ENCODE measurements at places on chromosomes 5 and 9.

GRCh38 chr5:169629847-169630548 is 7.1 kb upstream of the DOCK2 start:
- no peak for DNase-seq

DNA sequence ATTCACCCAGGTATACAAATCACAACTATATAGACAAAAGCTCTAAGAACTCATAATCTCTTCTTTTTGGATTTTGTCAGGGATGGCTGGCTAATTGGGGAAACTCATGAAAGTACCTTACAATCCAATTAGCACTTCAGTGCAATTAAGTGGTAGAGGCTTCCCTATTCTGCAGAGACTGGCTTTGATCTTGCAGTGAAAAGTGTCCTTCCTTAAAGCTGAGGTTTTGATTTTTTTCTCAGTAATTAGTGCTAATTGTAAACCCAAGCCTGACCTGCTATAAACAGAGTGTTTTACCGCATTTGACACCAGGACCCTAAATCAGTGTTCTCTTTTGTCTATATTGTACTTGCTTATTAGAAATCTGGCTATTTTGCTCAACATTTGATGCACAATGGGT is 294.0 kb upstream of the EFNA5 start:
- DNase-seq = no peak

GRCh38 chr5:91140657-91141056 is 242.5 kb downstream of the ARRDC3 start:
- no peak for DNase-seq

DNA sequence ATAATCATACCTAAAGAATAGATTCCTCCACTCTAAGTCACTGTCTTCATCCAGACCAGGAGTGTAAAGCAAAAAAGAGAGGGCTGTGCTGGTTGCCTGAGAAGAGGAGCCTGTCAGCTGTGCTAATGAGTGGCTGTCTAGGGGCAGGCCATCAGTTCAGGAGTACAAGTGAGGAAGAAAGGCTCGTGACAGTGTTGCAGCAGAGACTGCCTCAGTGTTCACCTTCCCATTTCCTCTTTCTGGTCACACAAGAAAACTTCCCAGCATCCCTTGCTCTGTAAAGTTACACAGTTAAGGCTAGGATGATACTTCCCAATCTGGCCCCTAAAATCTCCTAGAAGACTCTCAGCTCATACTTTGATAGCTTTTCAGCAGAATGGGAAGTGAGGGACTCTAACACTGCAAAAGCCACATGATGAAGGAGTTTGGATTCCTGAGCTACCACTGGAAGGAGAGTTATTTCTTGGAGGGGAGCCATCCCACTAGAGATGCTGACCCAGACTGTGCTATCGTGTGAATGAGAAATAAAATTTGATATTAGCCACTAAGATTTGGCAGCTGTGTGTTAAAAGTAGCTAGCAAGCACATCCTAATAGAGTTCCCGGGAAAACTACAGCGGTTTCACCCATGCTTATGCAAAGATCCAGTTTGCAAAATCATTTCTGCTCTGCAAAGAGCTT is 67.1 kb downstream of the ADAMTS12 start:
- no peak for DNase-seq

- no peak for DNase-seq
These were observed 35.3 kb downstream of the EQTN start for GRCh38 chr9:27261517-27262211.

DNA sequence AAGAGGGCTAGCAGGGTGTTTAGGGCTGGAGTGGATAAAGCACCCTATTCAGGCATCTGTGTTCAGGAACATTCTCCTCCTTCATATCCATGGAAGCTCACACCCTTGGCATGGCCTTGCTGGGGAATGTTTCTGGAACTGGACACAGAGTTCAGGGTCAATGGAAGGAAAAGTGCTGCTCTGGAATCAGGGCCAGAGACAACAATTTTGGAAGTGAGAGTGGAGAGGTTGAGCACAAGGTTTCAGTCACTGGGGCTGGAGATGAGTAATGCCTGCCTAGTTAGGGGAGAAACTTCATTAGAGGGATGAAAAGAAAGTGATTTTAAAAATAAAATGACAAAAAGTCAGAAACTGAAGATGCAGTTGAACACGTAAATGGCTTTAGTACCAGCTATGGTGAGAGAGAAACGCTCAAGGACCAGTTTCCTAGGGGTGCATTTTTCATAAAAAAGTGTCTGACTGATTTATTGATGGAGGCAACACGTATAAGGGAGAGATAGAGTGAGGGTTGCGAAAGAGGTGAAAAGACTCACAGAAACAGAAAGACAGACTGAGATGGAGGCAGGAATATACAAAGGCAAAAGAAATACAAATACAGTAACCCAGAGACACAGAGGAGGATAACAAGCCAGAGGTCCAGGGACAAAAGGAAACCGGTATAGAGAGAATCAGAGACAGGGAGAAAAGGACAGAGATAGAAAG is 8.0 kb upstream of the TNFSF15 start:
- no peak for DNase-seq

DNA sequence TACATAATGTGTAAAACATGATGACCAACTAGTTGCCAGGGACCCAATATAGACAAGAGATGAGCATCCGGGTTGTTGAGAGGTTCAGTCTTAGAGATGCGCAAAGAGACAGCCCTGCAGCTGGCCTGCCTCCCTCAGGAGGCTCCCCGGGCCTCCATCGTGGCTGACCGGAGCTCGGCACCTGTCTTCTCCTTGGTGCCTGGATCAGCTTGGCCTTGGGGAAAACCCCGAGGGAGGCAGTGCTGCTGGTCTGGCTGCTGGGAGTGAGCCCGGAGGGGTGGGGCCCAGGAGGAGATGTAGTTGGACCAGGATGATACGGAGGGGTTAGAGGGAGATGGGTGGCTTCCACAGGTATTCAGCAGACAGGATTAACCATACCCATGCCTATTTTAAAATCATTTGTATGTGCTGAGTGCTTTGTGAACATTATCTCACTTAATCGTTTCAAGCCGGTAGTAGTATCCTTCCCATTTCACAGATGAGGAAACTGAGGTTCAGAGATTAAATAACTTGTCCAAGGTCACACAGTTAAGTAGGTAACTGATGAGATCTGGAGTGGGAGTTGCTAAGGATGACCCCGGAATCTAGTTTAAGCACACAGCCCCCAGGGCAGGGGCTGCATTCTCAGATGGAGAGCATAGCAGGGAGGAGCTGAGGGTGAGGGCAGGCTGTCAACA is 173.8 kb downstream of the COL23A1 start:
- DNase-seq = no peak

GRCh38 chr5:3451961-3452360 is 143.7 kb upstream of the IRX1 start:
- DNase-seq = no peak

- no peak for DNase-seq
These were observed 46.2 kb downstream of the NTNG2 start for GRCh38 chr9:132207839-132208615.

DNA sequence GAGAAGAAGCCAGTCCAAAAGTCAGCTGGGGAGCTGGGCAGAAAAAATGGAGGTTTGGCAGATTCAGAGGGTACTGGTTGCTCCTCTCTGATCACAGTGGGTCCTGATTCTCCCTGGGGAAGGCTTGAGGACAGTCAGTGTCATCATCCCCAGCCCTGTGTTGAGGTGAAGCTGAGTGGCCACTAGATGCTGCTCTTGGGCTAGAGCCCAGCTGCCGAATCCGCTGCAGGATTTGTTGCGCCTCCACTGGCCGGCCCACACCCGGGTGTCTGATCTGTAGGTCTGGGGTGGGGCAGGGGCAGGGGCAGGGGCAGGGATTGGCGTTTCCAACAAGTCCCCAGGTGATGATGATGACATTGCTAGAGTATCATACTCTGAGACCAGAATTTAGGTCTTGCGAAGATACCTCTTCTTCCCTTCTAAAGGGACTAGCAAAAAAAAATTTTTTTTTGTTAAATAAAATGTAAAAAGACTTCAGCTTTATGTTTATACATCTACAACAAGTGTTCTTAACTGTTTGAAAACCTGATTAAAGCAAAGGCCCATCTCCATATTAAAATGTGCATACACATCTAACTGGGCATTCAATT is 106.8 kb downstream of the PDE6A start:
- peak; percentile 37 for DNase-seq

- no peak for DNase-seq
These were observed 503.4 kb downstream of the NFIB start for GRCh38 chr9:13810510-13810909.

- DNase-seq = no peak
These were observed 159.8 kb downstream of the FBN2 start for GRCh38 chr5:128378196-128378595.

GRCh38 chr9:87115785-87116184 is 168.5 kb upstream of the GAS1 start:
- DNase-seq = no peak

DNA sequence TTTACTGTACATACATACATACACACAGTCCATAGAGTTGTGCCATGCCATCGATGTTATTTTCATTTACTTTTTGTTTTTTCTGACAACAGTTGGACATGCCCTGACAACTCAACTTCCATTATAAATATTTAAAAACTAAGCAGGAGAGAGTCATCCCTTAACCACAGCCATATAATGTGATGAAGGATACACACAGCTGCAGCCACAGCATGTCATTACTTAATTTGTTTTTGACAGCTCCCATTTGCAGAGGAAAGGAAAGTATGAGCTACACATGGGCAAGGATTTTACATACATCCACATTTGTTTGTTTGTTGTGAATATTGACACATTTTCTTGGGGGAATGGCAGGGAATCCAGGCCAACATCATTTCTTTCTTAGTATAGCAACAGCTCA is 91.5 kb upstream of the TUT7 start:
- no peak for DNase-seq

DNA sequence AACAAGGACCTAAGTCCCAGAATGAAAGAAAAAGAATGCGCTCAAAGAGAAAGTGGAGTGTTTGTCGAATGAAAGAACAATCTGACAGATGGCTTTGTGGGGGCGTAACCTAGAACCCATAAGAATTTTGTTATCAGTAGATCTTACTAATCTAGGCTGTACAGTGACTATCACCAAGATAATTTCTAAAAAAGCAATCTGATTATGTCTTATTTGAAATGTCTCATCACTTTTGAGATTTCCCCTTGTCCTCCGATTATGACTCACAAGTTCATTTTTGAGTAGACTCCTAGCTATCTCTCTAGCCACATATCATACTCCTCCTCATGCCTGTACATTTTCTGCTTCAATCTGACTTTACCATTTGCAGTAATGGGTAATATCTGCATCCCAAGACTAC is 135.6 kb upstream of the SMARCA2 start:
- no peak for DNase-seq

- peak; percentile 55 for DNase-seq
These were observed 68.4 kb downstream of the ANKRD33B start for GRCh38 chr5:10632110-10632761.

- DNase-seq = no peak
These were observed 61.5 kb downstream of the NR3C1 start for GRCh38 chr5:143341807-143342570.

- no peak for DNase-seq
These were observed 56.9 kb downstream of the PDE6A start for GRCh38 chr5:149887622-149888183.

DNA sequence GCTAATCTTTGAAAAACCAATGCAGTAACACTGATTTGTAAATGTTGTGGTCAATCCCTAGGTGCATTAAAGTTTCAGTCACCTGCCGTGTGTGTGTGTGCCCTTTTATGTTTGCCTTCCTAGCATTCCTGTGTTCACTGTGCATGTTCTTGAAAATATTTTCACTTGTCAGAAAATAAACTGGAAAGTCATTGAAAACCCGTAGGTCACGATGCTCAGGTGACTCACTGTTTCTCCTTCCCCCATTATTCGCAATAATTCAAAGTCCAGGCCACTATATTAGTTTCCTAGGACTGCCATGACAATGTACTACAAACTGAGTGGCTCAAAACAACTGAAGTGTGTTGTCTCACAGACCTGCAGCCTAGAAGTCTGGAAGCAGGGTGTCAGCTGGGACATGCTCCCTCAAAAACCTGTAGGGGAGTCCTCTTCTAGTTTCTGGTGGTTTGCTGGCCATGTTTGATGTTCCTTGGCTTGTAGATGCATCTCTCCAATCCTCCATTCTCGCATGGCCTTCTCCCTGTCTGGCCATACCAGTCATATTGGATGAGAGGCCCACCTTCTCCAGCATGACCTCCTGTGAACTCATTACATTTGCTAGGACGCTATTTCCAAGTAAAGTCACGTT is 29.3 kb downstream of the MARVELD2 start:
- no peak for DNase-seq

- no peak for DNase-seq
These were observed 363 bp upstream of the SLC25A48 start for GRCh38 chr5:135833961-135834638.

DNA sequence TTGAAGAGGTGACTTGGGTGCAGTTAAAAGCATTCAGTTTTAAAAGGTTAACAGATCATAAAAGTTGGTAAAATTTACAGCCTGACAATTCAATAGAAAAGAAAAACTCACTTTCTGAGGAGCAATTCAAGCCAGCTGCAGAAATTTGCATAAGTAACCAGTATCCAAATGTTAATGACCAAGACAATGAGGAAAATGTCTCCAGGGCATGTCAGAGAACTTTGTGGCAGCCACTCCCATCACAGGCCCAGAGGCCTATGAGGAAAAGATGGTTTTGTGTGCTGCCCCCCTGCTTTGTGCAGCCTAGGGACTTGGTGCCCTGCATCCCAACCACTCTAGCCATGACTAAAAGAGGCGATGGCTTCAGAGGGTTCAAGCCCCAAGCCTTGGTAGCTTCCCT is 1406.5 kb upstream of the ACO1 start:
- no peak for DNase-seq

- no peak for DNase-seq
These were observed 631.5 kb upstream of the TLE4 start for GRCh38 chr9:78940121-78940855.

- DNase-seq = peak; percentile 75
These were observed 10.8 kb downstream of the TSPAN17 start for GRCh38 chr5:176658007-176658599.

DNA sequence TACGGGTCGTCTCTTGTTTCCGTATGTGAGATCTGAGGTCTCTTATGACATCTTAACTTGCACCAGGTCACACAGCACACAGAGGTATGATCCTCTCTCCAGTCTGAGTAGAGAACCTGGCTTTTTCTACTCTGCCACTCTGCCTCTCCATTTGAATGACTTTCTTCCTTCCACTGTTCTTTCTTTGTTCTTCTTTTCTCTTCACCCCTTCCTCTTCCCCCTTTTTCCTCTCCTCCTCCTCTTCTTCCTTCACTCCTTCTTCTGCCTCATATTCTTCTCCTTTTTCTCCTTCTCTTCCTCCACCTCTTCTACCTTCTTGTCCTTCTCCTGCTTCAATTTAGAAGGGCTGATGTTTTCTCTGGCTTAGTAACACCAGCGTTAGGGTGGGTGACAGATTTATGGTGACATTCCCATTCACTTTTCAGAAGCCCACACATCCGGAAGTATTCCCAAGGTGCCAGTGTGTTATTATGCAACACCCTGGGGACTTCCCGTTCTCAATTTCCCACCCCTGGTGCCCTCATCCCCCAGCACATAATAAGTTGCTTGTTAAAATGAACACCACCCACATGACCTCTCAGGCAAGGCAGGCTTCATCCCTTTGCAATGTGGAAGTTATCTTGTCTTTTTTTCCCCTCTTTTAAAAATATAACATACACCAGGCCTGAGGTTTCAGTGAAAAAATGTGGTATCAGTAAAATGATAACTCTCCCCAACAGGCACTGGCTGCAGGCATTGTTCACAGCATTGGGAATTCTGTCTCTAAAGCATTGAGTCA is 122.0 kb downstream of the PAPPA start:
- DNase-seq = no peak

GRCh38 chr9:36729906-36730305 is 157.2 kb downstream of the MELK start:
- no peak for DNase-seq

GRCh38 chr9:128251732-128252100 is 24.1 kb downstream of the GOLGA2 start:
- DNase-seq = no peak
